GM13977 (cell line): ENCODE measurements at places on chromosomes 7 and 10.
A peak's percentile ranks its signal among the peaks of the same experiment; 100 is the strongest.

DNA sequence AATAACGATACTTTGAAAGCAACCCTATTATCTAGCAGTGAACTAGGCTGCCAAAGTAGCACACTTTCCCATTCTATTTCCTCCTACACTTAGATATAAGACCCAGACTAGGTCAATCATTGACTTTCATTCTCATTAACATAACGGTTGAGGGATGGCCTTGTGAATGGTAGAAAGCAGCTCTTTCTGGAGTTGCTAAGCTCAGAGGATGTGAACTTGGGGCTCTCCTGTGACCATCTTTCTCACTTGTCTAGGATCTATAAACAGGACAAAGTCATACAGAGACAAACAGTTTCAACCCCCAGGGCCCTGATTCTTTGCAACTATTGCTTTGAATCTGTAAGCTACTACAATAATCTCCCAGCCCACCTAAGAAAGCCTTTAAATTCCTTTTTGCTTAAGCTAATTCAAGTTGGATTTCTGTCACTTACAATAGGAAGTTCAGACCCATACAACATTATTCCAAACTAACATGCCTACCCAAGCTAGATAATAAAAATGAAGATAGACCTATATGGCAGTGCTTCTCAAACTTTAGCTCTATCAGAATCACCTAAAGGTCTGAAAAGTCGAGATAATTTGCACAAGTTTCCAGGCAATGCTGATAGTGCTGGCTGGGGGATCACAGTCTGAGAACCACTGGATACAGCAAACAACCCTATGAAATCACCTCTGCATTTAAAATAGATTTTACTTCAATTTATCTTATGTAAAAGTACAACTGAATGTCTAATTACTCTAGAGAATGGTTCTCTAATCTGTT, 16.7 kb downstream of the P4HA1 start:
- DNase-seq = peak; percentile 36

- DNase-seq = no peak
Observed at GRCh38 chr10:29838539-29838938, 203.8 kb upstream of the SVIL start.

- no peak for DNase-seq
Observed at GRCh38 chr7:79361214-79361613, 92.3 kb downstream of the MAGI2 start.

DNA sequence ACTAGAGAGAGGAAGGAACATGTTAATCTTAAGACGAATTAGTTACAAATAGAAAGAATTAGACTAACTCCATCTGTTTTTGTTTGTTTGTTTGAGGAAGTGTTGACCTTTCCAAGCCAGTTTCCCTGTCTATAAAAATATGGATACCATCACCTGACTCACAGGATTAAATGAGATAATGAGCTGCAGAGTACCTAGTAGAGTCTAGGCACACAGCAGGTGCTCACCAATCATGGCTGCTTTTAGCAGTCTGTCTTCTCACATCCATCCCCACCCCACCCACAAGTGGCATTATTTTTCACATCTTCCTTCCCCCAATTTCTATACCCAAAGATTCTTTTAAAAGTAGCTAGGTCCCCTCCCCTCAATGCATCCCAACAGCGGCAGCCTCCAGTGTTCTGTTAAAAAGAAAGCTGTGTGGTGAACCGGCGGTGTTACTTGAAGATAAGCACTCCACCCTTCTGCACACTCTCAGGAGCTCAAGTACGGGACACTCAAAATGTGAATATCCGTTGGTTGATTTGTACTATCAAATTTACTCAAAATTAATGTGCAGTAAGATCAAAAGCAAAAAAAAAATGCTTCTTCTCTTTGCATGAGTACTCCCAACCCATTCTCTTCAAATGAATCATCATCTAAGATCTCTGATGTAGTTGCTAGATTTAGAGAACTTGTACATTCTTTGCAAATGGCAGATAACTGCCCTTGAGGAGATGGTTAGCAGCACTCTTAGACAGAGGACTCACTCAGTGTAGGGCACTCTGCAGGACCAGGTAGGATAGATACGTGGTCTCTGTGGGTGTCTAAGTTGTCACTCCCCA, 145.4 kb upstream of the ASAH2 start:
- peak; percentile 27 for DNase-seq

GRCh38 chr10:93124580-93125318, 51.1 kb downstream of the CYP26A1 start:
- DNase-seq = no peak

- DNase-seq = no peak
Observed at GRCh38 chr10:20712774-20713173, 184.3 kb downstream of the NEBL start.

GRCh38 chr10:105473170-105473569, 832.1 kb downstream of the SORCS3 start:
- DNase-seq = no peak
